Activated naive CD4-positive, alpha-beta T cell treated with Interleukin-2 at 50 U/mL for 16 hours (primary cell): ENCODE measurements at places on chromosomes 13 and 19.
A peak's percentile ranks its signal among the peaks of the same experiment; 100 is the strongest.

GRCh38 chr13:31214435-31214834 is 14.7 kb downstream of the B3GLCT start:
- no peak for DNase-seq

DNA sequence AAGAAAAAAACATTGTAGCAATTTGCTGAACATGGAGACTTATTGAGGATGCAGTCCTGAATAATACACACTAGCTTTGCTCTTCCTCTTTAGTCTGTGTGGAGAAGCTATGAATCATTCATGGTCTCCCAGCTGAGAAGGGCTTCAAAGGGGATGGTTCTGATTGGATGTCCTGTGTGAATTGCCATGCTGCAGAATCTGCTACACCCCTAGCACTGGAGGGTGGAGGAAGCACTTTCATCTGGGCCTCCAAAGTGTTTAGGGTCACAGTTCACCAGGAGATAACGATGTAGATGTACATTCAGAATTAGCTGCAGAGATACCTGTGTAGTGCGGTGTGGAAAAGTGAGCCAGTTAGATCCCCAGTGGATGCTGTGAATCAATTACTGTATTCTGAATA is 321.1 kb upstream of the EDNRB start:
- DNase-seq: no peak

DNA sequence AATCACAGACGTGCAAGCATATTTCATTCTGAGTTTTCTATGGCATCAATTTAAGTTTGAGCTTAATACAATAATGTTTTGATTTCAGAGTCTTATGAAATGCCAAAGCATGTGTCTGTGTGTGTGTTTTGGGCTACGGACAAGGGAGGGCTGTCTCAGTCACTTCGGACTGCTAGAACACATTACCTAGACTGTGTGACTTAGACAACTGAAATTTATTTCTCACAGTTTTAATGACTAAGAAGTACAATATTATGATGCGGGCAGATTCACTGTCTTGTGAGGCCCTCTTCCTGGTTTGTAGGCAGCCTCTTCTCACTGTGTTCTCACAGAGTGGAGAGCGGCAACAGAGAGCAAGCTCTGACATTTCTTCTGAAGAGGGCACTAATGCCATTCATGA is 1202.0 kb downstream of the EFNB2 start:
- DNase-seq: no peak

DNA sequence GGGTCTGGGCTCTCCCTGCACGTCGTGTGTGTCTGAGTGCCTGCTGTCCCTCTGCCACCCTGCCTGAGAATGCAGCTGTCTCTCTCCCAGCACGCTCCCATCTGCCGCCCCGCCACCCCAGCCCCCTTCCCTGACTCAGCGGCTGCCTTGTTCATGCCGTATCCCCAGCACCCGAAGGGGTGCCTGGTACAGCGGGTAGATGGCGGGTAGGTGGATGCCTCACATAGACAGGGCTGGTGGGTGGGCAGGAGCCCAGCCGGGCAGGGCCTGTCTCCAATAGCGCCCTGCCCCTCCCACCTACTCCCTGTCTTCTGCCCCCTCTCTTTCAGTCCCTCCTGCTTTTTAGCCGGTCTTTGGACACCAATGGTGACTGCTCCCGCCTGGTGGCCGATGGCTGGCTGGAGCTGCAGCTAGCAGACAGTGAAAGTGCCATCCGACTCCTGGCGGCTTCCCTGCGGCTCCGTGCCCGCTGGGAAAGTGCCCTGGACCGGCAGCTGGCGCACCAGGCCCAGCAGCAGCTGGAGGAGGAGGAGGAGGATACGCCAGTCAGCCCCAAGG is 30.3 kb downstream of the DHX34 start:
- DNase-seq: no peak

GRCh38 chr13:111027458-111028439 is 87.4 kb upstream of the ARHGEF7 start:
- peak; percentile 18 for DNase-seq

DNA sequence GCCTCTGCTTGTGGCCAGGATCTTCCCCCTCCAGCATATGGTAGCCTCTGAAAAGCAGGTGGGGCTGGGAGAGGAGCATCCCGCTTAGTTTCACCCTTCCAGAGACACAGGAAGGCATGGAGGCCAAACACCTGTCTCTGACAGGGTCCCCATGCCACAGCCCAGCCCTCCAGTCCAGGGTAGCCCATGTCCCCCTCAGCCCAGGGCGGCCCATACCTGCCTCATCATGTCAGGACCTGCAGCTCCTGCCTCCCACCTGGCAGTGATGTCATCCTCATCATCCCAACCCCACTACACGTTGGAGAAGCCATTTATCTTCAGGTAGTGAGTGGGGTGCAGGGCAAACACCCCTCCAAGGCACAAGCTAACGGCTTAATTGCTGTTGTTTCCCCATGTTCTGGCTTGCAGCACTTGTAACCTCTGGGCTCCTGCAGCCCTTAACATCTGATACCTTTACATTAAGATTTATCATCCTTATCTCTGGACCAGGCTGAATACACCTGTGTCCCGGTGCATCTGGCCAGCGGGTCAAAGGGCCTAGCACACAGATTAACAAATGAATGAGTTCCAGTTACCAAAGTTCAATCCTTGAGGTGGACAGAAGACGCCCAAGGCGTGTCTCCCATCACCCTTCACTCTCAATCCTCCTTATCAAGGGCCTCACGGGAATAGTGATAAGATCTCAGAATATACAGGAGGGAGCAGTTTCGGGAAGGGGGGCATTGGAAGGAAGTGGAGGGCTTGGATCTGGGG is 22.2 kb downstream of the ZNF175 start:
- no peak for DNase-seq

- no peak for DNase-seq
These were observed 155.5 kb downstream of the PCCA start for GRCh38 chr13:100244431-100244830.

- no peak for DNase-seq
These were observed 100.2 kb downstream of the ENOX1 start for GRCh38 chr13:43686557-43686956.

- no peak for DNase-seq
These were observed 1108.8 kb upstream of the PCDH20 start for GRCh38 chr13:62524498-62524897.

- no peak for DNase-seq
These were observed 36.4 kb downstream of the TEX26 start for GRCh38 chr13:30968846-30969245.

DNA sequence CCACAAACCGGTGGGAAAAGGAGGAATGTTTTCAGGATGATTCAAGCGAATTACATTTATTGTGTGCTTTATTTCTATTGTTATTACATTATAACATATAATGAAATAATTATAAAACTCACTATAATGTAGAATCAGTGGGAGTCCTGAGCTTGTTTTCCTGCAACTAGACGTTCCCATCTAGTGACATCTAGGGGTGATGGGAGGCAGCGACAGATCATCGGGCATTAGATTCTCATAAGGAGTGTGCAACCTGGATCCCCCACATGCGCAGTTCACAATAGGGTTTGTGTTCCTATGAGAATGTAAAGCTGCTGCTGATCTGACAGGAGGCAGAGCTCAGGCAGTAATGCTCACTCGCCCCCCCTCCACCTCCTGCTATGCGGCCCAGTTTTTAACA is 54.5 kb downstream of the SPTBN4 start:
- no peak for DNase-seq

DNA sequence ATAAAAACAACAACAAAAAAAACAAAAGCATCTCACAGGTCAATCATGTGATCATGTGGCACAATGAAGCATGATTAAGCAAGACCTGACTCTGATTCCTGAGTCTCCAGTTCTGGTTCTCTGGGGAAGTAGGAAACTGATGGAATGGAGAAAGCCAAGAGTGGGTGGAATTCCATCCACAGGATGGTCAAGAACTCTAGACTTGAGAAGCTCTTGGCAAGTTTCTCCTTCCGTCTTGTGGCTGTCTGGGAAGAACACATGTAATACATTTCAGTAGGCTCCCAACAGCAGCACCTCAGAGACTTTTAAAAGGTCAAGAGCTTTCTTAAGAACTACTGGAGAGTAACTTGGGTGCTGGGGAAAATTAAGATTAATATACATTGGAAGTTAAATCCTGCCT is 78.6 kb upstream of the TSHZ3 start:
- no peak for DNase-seq

- no peak for DNase-seq
These were observed 89.5 kb downstream of the DGKH start for GRCh38 chr13:42137856-42138537.

GRCh38 chr13:114143806-114144605 is 11.6 kb upstream of the RASA3 start:
- peak; percentile 56 for DNase-seq

GRCh38 chr13:99382428-99383133 is 75.4 kb upstream of the GPR183 start:
- DNase-seq: peak; percentile 49

DNA sequence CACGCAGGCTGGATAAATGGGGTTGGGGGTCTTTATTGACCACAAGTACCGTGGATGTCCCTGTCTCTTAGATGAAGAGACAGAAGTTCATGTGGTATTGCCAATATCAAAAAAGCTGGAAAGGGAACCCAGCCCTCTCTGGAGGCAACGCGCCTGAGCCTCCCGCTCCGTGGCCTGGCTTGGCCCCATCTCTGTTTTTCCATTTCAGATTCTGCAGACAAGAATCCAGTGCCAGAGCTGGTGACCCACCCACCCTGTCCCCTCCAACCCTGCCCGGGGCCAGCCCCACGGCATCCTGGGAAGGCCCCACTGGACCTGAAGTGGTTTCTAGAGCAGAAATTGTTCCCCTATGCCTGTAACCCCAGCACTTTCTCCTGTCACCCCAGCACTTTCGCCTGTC is 57.7 kb downstream of the PTPRS start:
- DNase-seq: no peak

DNA sequence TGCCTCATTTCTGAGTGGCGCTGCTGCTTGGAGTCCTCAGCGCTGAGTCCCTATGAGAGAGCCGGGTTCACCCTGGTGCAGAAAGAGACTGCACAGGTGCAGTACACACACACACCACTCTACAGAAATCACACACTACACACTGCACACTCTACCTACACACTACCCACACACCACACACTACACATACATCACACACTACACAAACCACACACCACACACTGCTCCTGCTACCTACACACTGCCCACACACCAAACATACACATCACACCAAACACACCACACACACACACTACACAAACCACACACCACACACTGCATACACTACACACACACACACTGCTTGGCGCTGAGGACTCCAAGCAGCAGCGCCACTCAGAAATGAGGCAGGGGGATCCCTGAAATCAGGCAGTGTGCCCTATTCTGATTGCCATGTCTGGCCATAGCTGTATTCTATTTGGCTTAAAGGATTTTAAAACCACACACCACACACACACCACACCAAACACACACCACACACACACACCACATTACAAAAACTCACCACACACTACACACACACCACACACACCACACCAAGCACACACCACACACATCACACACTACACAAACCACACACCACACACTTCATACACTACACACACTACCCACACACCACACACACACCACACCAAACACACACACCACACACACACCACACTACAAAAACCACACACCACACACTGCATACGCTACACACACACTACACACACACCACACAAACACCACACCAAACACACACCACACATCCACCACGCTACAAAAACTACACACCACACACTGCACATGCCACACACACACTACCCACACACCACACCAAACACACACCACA is 4.9 kb downstream of the MAG start:
- no peak for DNase-seq

GRCh38 chr19:19285686-19286085 is 12.6 kb upstream of the TM6SF2 start:
- DNase-seq: no peak

- DNase-seq: no peak
These were observed 19.6 kb upstream of the CCNA1 start for GRCh38 chr13:36412736-36413135.

DNA sequence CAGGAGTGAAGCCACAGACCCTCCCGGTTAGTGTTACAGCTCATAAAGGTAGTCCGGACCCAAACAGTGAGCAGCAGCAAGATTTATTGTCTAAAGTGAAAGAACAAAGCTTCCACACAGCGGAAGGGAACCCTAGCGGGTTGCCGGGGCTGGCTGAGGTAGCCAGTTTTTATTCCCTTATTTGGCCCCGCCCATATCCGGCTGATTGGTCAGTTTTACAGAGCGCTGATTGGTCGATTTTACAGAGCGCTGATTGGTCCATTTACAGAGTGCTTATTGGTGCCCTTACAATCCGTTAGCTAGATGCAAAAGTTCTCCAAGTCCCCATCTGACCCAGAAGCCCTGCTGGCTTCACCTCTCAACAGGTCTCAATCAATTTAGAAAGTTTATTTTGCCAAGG is 126.0 kb upstream of the RFC3 start:
- DNase-seq: no peak

DNA sequence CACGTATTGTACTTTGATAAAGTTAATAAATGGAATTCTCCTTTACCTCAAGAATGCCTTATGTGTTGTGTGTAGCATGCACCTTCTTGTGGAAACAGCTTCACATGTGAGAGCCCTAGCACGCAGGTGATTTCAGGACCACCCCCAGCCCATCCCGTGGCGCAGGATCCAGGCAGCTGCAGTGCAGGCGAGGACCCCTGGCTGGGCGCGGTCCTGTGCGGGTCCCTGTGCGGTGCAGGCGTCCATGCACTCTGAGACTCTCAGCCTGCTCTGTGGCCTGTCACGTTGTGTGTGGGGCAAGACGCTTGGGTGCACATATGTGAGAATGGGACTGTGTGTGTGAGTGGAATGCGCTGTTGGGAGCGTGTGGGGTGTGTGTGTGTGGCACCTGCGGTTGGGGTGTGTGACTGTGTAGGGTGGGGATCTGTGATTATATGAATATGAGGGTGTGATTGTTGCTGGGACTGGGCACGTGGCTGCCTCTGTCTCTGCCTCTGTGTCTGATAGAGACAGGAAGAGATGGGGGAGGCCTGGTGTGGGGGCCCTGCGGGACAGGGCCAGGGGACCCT is 30.8 kb downstream of the WTIP start:
- DNase-seq: no peak

DNA sequence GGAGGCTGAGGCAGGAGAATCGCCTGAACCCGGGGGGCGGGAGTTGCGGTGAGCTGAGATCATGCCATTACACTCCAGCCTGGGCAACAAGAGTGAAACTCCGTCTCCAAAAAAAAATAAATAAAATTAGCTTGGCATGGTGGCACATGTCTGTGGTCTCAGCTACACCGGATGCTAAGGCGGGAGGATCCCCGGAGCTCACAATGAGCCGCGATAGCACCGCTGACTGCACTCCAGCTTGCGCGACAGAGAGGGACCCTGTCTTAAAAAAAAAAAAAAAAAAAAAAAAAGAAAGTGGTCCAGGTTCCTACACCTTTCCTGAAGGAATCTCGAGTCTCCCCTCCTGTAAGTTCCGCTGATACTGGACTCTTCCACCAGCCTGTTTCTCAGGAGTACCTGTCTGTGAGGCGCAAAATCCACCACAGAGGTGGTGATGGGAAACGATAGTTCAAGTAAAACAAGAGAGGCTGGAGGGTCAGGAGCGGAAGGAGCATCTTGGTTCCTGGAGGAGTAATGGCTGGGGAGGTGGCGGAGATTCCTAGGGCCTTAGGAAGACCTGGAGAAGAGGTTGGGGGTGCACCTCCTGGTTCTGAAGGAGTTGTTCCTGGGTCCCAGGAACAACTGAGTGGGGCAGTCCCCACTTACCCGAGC is 471 bp downstream of the FUT1 start:
- no peak for DNase-seq
